Lung (tissue), 17 donors: ENCODE measurements at places on chromosomes 1 and 21. TPM values are rescaled to one million over a fixed set of nuclear protein-coding genes. Genes with fewer than 3 reads are reported as not detected.

The TSPEAR gene
- 0.43 TPM for total RNA-seq

The AADACL3 gene
- not detected for total RNA-seq

The HTR6 gene
- total RNA-seq: not detected

The AGMAT gene
- total RNA-seq: 0.40 TPM

DNA sequence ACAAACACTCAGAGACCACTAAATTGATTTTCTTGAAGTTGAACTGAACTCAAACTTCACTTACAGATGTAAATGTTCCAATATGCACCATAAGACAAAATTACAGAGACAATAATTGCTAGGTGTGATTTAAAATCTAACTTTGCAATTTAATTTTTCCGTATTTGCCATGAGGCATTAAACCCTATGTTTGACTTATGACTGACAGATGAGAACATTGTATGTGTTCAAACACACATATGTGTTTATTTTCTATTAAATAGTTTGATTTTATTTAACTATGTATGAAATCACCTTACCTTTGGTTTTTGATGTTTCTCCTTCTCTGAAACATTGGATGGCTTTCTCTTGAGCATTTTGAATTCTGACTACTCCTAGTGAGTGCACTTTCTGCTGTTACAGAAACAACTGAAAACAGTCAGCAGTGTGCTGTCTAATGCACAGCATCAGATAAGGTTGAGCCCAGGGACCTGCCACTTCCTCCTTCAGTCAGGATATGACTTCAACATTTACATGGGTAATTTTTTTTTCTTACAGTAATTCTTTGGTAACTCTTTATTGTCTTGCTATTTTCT, at the start of gene SAMSN1:
Gene SAMSN1, minus strand, starts transcription at position 410 of the 575 bp plus-strand sequence. Its CDS starts 54 bp downstream, at position 356.
- H3K27ac ChIP-seq: no peak within 1 kb of the TSS
- no peaks in the 10 kb centered on the region for H3K4me1 ChIP-seq
- no peak for DNase-seq
- no peak within 1 kb of the TSS for H3K4me3 ChIP-seq

- no peak overlapping the region for H3K4me3 ChIP-seq
- peak overlapping the region; percentile 69 for H3K27ac ChIP-seq
- peaks cover 2% of the 10 kb centered on the region for H3K36me3 ChIP-seq
- peaks cover 33% of the 10 kb centered on the region for H3K4me1 ChIP-seq
Observed at GRCh38 chr1:231929311-231929710, 302.7 kb downstream of the DISC1 start.

- H3K4me3 ChIP-seq: no peak within 1 kb of the TSS
- H3K36me3 ChIP-seq: no peaks in the 10 kb centered on the region
- peak; percentile 72 for DNase-seq
Observed at GRCh38 chr1:31764312-31765040, at the start of gene ADGRB2. ADGRB2 (minus strand) TSS chr1:31764340; CDS start chr1:31757221, 7,119 bp downstream.

GRCh38 chr1:119316870-119317416, 51.6 kb upstream of the HAO2 start:
- H3K36me3 ChIP-seq: no peaks in the 10 kb centered on the region
- no peak overlapping the region for H3K4me3 ChIP-seq
- H3K27me3 ChIP-seq: no peaks in the 10 kb centered on the region
- no peaks in the 10 kb centered on the region for H3K4me1 ChIP-seq

- no peak overlapping the region for H3K4me3 ChIP-seq
- H3K27ac ChIP-seq: no peak overlapping the region
- no peak for DNase-seq
Observed at GRCh38 chr1:111332190-111332589, 41.5 kb downstream of the CHIA start.

DNA sequence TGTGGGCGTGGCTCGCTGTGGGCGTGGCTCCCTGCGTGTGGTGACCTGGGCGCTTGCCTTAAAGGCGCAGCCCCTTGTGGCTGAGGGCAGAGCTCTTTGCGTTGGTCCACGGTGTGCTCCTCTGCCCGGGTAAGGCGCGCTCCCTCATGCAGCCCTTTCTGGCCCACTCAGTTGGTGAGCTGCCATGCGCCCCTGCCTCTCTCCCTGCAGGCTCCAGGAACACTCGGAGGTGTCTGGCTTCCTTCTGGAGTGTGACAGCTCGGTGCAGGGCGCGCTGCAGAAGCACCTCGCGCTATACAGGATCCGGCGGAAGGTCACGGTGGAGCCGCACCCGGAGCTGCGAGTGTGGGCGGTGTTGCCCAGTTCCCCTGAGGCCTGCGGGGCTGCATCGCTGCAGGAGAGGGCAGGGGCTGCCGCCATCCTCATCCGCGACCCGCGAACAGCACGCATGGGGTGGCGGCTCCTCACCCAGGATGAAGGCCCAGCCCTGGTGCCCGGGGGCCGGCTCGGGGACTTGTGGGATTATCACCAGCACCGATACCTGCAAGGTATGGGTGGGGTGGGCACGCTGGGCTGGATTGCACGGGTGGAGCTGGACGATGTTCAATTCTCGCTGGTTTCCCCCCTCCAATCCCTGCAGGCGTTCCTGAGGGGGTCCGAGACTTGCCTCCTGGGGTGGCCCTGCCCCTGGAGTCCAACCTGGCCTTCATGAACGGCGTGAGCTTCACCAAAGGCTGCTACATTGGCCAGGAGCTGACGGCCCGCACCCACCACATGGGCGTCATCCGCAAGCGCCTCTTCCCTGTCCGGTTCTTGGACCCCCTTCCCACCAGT, 9.1 kb downstream of the IBA57 start:
- peak; percentile 36 for DNase-seq
- H3K27me3 ChIP-seq: no peaks in the 10 kb centered on the region
- no peaks in the 10 kb centered on the region for H3K4me1 ChIP-seq
- H3K36me3 ChIP-seq: peaks cover 14% of the 10 kb centered on the region
- H3K4me3 ChIP-seq: peak overlapping the region; percentile 11

- H3K4me1 ChIP-seq: no peaks in the 10 kb centered on the region
- H3K27me3 ChIP-seq: no peaks in the 10 kb centered on the region
- H3K4me3 ChIP-seq: no peak overlapping the region
- no peak for DNase-seq
Observed at GRCh38 chr1:23593556-23594148, 34.4 kb upstream of the ID3 start.

DNA sequence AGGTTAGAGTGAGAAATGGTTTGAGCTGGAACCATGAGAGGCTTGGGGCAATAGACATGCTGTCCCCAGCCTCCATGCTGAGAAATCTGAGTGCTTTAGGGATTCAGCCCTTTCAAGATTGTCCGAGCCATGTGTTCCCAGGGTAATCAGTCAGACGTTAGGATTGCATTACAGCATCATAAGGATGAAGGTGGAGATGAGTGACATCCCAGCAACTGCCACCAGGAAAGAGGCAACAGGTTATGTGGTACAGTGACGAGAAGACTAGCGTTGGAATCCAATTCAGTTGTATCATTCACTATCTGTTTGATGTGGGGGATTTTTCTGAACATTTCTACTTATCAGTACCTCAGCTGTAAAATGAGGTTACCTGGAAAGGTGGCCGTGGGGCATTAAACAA, 1.7 kb downstream of the CAMK1G start:
- no peak overlapping the region for H3K4me3 ChIP-seq
- H3K27ac ChIP-seq: no peak overlapping the region
- H3K36me3 ChIP-seq: no peaks in the 10 kb centered on the region
